ENCODE measurements at places on chromosomes 2 and 18.

- DNase-seq: no peak
Observed at GRCh38 chr2:36607947-36608346, 10.0 kb upstream of the FEZ2 start.

GRCh38 chr2:70551167-70551566, 2.5 kb downstream of the TGFA start:
- DNase-seq: no peak

GRCh38 chr2:11012131-11012693, 100.5 kb downstream of the KCNF1 start:
- DNase-seq: no peak

DNA sequence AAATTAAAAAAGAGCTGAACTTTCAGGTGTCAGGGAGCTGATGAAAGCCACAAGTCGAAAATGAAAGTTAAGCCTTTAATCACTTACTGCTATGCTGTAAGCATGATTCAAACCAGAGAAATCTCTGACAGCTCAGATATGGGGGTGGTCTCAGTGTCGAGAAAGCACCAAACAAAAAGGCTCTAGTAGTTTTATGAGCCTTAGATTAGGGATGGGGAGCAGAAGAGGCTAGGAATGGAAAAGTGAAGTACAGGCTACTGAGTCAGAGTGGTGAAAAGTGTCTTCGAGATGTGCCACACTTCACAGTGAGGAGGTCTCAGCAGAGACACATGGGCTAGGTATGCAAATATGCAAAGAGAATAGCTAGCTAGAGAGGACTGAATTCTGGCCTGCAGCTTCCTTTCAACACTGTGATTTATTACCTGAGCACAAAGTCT, 482.2 kb downstream of the SPAG16 start:
- DNase-seq: peak; percentile 72

- DNase-seq: no peak
Observed at GRCh38 chr2:154350911-154351310, 347.6 kb upstream of the KCNJ3 start.

- DNase-seq: no peak
Observed at GRCh38 chr2:226190479-226191252, 609.0 kb downstream of the IRS1 start.

DNA sequence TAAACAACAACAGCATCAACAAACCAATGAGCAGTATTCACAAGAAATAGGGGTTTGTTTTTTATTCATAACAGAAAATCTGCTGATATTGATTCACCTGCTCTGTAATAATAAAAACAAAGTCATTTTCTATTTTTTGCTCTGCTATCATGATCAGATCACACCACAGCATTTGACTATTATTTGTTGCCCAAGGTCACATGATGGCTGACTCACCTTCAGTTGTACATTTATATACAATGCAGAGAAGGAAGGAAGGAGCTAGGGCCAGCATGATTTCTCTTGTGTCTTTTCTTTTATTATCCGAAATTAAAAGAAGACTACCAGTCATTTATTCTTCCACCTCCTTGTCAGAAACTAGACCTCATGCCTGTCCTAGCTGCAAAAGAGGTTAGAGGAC, 1427.7 kb upstream of the CELF4 start:
- DNase-seq: no peak

- peak; percentile 37 for DNase-seq
Observed at GRCh38 chr2:159035790-159036411, 67.5 kb downstream of the TANC1 start.

DNA sequence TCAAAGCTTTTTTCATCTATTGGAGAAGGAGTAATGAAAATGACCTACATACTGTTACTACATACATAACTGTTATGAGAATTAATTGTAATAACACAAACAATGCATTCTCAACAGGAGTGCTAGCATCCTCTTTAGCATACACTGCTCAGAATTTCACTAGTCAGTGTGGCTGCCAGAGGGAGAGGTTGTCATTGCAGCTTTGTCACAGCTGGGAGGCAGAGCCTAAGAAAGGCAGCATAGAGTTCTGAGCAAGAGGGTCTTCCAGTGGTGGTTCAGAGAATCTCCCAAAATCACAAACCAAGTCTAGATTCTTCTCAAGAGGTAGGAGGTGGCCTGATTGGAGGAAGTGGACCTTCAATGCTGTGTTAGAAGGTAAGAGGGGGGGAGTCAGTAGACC, 286.7 kb upstream of the CYRIA start:
- no peak for DNase-seq

DNA sequence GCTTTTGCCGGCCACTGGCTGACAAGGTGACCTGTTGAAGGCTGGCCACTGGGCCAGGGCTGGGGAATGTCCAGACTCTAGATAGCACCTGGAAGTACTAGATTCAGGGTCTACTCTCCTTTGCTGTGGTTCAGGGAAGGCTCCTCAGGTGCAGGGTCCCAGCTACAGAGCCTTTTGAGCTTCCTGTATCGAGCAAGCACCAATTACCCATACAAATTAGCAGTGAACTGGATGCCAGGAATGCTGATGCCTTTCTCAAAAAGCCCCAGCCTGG, 213.4 kb downstream of the CYP26B1 start:
- no peak for DNase-seq

- peak; percentile 92 for DNase-seq
Observed at GRCh38 chr18:63162271-63163014, 157.1 kb downstream of the BCL2 start.

DNA sequence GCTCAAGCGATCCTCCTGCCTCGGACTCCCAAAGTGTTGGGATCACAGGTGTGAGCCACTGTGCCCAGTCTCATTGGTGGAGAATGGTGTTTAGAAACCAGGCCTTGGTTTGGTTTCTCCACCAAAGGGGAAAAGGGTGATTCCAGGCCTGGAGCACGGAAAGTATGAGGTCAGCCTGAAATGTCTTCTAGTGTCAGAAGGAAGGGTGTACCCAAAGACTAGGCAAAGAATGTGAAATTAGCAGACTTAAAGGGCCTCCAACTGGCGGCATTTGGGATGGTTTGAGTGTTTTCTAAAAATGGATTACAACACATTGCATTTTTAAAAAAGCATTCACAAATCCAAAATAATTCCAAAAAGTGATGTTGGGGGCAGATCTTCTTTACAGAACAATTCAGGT, 139.6 kb downstream of the SH3BP4 start:
- no peak for DNase-seq

- DNase-seq: no peak
Observed at GRCh38 chr2:131022731-131023130, 70.5 kb downstream of the FAM168B start.

GRCh38 chr18:58960946-58961722, 96.5 kb downstream of the ZNF532 start:
- DNase-seq: no peak

- DNase-seq: no peak
Observed at GRCh38 chr2:166179201-166179600, 51.4 kb upstream of the SCN1A start.

GRCh38 chr2:228600265-228600664, 418.8 kb upstream of the SPHKAP start:
- DNase-seq: no peak

DNA sequence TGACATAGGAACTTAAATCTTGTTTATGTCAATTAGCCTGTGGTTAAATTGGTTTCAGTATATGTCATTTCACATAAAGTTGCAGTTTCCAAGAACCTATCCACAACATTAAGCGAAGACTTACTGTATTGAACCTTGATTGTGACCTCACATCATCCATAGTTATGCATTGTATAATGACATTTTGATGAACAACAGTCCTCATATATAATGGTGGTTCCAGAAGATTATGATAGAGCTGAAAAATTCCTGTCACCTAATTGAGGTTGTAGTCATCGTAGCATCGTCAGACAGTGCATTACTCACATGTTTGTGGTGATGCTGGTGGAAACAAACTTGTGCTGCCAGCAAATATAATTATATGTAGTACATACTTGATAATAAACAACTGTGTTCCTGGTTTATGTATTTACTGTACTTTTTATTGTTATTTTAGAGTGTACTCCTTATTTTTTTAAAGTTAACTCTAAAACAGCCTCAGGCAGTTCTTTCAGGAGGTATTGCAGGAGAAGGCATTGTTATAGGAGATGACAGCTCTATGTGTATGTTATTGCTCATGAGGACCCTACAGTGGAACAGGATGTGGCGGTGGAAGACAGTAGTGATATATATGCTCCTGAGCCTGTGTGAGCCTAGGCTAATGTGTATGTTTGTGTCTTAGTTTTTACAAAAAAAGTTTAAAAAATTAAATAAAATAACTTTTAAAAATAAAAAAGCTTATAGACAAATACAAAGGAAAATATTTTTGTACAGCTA, 56.6 kb downstream of the UBE2E3 start:
- no peak for DNase-seq

GRCh38 chr2:109453371-109453995, 160.3 kb downstream of the SEPTIN10 start:
- DNase-seq: no peak

- no peak for DNase-seq
Observed at GRCh38 chr2:12036640-12036983, 290.2 kb downstream of the LPIN1 start.

DNA sequence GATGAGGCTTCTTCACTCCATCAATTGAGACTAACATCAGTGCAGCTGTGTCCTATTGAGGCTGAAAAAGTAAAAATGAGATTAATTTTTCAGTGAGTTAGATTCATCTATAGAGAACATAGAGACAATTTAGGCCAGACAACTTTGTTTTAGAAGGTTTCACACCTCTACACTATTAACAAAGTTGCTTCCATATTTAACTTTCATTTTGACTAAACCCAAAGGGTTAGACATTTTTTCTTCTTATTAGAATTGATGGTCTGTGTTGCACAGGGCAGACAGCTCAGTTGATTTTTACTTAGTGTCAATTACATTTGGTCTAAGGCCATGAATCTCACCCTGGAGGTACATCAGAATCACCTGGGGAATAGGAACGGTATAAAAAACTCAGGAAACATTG, 130.2 kb upstream of the NXPH2 start:
- DNase-seq: no peak

- peak; percentile 5 for DNase-seq
Observed at GRCh38 chr2:160694631-160695030, 201.0 kb upstream of the RBMS1 start.

DNA sequence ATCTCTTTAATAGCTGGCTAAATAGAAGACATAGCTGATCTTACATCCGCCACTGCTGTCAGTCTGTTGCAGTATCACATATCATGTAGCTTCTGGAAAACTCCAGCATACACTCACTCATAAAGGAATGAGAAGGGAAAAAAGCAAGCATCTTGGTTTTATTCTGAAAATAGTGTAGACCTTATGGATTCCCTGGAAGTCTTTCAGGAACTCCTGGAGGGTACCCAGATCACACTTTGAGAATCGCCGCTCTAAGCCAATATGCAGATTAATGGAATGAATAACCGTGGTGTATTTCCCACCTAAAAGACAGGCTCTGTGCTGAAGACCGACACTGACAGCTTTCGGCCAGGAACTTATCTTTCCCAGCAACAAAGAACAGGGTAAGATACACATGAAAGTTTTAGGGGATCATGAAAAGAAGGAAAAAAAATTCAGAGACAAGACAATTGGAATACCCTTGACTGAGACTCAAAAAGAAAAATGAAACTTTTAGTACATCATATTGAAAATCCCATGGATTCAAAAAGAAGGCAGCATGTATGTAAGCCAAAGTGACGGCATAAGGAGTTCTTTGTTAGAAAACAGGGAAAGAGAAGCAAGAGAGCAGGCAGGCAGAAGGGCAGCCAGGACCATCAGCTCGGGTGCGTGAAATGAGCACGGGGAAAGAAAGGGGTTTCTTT, 56.4 kb upstream of the SEC11C start:
- no peak for DNase-seq

DNA sequence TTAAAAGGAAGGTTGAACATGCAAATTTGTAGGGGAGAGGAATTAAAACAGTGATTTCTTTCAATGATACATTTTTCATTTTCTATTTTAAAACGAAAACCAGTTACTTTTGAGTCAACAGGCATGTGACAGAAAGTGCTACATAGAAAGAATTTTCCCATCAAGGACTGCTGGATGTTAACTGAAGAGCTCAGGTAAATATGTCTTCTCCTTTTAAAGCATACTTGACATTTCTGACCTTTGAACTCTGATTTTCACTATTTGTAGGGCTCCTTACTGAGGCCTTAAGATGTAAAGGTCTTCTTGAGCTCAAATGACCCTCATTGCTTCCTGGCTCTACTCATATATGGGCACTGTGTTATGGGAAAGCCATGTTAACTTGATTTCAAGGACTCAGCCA, 32.4 kb downstream of the FIGN start:
- no peak for DNase-seq

DNA sequence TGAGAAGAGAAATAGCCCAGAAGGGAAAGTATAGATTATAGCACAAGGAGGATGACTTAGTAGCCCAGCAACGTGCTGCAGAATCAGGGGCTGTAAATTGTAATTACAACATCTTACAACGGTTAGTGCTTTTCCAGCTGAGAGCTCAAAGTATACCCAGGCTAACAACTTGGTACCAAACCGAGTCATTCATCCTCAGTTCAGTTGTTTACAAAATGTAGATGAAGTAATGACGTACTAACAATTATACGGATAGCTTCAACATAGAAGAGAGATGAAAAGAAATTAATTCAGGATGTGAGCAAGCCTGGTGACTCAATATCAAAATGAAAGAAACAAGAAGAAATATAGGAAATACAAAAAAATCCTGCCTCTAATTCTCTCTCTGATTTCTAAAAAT, 99.2 kb downstream of the DYNAP start:
- no peak for DNase-seq

GRCh38 chr2:48912110-48912509, 156.6 kb upstream of the LHCGR start:
- DNase-seq: no peak

DNA sequence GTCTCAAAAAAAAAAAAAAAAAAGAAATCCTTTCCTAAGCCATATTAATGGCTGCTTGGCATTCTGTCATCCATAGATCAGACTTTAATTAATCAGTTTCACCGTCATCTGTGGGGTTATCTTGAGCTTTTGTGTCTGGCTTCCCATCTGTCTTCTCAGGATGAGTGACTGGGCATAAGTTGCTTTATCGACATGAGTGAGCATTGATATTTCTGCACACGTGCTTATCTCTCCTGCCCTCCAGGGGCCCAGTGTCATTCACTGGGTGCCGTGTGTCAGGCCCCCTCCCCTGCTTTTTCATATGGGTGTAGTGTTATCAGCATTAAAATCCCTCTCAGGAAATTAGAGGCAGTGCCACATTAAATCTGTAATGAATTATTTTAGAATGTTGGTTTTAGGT, 65.6 kb downstream of the SH3BP4 start:
- no peak for DNase-seq

Data from GM12865 (cell line).